ENCODE measurements at places on chromosomes 1 and 21.

DNA sequence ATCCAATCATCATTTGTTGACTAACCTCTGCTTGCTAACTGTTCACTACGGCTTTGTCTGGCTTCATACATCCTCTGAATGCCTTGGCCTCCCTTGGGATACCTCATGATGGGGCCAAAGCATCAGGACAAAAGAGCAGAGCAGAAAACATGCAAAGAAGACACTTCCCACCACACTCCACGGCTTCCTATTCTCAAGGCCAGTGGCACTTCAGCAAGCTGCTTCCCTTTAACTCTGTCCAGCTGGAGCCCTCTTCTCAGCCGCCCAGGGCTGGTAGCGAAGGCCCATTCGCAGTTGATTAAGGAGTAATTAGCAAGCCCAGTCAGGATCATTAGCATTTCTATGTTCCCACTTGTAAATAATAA lies 224.3 kb upstream of the FGGY start:
- no peak for DNase-seq

DNA sequence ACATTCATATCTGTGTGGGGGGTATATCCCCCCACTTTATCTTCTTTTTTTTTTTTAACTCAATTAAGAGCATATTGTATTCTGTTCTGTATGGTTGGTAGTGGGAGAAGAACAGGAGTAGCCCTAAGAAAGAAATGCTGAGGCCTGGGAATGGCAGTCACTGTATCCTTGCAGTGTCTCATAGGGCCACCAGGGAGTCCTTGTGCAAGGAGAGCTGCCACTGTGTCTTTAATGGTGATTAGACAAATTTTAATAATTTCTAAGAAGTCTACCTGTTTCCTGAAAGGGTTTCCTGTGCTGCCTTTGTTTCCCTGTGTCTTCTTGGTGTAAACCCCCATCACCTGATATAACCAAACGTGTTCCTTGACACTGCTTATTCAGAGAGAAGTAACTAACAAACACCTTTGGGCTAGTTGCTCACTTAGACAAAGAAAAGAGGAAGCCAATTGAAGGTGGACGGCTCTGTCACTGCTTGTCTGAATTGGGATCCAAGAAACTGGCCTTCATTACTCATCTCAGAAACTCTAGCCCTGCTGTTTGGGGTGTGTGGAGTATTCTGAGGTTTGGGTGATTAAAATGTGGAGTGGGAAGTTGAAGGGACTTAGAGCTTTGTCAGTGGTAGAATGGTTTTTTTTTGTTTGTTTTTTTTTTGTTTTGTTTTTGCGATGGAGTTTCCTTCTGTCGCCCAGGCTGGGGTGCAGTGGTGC lies 15.2 kb downstream of the GIPC2 start:
- DNase-seq: no peak

GRCh38 chr1:204203206-204203767 lies 7.0 kb upstream of the KISS1 start:
- DNase-seq: no peak

DNA sequence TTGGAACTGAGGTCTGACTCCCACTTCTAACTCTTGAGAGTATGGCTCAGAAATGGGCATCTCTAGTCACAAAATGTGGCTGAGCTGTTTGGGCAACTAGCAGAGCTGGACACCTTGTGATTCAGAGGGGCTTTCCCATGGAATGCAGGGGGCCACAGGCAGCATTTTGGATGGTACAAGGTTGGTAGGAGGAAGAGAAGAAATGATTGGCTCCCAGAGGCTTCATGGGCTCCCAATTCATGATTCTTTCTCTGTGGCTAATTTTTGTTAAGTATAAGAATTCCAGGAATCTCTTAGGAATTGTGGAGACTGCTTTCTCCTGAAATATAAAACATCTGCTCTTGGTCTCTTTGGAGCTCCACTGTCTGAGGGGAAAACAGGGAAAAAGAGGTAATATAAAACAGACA lies 49.7 kb downstream of the PBX1 start:
- DNase-seq: no peak

DNA sequence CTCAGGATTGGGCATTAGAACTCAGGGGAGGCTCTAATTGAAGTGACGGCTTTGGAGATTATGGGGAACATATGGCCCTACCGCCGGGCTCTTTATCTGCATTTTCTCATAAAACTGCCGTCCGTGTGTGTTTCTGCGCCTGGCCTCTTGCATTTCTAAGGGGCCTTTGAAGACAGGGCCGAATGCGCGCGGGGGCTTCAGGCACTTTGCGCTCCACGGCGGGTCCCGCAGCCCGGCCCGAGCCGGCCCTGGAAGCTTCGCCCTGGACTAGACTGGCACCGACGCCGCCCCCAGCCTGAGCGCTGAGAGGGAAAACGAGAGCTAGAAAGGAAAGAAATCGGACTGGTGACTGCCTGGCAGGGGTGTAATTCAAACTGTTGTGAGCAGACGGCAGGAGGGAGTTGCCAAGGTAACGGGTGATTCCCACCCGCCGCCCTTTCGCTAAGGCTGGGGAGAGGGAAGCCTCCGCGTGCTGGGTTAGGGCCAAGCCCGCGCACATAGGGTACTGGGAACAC lies 120.7 kb downstream of the LMX1A start:
- no peak for DNase-seq

DNA sequence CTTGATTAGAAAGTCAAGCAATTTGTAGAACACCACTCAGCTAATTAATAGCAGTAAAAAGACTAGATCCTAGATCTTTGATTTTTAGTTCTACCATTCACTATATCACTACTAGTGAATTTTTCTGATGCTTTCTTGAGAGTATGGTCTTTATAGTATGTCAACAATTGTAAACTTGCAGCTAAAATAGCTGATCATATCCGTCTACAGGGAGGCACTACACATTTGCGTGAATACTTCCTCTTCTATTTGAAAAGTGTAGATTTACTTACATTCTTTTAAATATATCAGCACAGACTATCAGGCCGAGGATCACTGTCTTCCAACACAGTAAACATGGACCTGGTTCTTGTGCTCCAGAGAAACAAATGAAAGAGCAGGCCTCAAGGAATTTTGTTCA lies 18.6 kb upstream of the PTPRC start:
- DNase-seq: no peak

- DNase-seq: no peak
Observed at GRCh38 chr1:172382990-172383389, 37.5 kb upstream of the C1orf105 start.

GRCh38 chr1:210123383-210123782 lies 109.2 kb upstream of the SERTAD4 start:
- DNase-seq: no peak

All from NCI-H226 (cell line).